ENCODE measurements at places on chromosomes 4 and X.

GRCh38 chr4:185576962-185577950 is 41.9 kb upstream of the PDLIM3 start:
- DNase-seq: no peak

- DNase-seq: no peak
These were observed 42.8 kb downstream of the ELOVL6 start for GRCh38 chr4:110155654-110156053.

- no peak for DNase-seq
These were observed 51.4 kb downstream of the ENOX2 start for GRCh38 chrX:130851569-130851968.

DNA sequence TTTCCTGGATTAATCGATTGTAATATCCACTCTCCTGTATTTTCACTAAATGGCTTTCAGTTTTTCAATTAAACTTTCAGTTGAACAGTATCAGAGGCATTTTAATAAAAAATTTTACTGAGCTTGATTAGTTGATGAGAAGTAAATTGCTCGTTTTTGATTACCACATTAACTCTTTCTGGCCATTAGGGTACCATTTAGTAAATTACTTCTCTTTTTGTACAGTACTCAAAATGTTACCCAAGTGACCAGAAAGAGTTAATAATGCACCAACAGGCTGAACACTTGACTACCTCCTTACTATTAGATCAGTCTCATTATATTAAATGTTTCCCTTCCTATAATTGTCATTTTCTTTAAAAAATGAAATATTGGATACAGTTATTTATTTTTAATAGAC is 289.2 kb downstream of the TENM3 start:
- DNase-seq: no peak

DNA sequence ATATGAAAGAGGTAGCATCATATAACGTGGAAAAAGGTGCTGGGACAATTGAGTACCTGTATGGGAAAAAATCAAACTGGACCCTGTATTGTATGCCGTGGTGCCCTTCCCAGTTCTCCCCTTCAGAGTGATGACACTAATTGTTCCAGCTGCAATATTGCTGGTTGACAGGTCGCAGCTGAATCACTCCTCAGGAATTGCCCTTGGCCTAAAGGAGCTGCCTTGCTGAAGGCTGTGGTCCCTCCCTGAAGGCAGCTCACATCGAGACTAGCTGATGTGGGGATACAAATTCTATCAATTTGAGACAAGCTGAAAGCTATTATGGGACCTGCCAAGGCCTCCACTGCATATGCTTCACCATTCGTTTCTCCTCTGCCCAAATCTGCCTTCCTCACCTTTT is 39.3 kb upstream of the CXCL8 start:
- no peak for DNase-seq

DNA sequence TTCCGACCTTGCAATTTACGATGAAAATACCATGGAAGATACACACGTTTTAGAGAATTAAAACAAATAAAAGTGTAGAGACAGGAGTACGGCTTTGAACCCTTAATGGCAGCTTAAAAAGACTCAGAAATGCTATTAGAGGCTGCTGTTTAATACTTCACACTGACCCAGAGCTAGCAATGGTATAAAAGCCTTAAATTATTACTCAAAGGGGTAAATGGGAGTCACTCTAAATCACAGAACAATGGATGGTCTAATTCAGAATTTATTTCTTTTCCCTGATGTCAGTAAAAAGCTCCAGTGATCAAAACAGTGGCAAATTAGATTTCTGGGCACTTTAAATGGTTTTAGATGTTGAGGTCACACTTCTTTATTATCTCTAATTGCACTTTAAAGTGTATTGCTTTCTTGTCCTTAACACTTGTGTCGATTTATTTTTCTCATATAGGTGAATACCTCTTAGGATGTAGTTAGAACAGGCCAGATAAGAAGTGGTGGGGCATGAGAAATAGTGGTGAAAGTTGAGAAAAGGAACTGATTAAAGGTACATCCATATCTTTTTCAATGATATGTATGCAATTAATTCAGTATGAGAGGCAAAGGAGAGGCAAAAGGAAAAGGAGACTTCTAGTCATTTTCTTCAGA is 252.4 kb upstream of the ANKRD50 start:
- DNase-seq: no peak

DNA sequence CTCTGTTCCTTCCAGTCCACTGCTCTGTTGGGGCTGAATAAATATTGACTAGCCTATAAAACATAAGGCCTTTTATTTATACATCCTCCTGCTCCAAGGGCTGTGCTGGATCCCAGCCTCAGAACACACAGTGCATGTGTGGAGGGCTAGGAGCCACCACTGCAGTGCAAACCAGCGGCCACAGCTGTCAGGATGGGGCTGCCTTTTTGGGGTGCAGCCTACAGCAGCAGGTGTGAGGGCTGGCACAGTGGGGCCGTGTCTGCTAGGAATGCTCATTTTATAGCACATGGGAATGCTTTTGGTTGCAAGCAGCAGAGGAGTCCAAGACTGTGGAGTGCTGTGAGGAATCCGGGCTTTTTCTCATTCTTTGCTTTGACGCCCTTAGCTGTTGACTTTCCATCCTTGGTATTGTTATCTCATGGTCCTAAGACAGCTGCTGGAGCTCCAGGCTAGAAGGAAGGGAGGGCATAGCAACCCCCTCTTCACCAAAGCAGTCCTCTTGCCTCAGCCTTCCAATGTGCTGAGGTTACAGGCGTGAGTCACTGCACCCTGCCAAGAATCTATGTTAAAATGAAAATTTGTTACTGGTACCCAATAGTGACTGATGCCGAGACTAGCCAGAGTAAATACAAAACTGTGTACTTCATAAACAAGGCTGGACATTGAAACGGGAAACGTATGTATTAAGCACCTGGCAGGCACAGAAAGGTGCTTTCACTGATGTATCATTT is 334.3 kb upstream of the GATB start:
- DNase-seq: no peak

- no peak for DNase-seq
These were observed 14.7 kb downstream of the VEGFC start for GRCh38 chr4:176778063-176778462.

DNA sequence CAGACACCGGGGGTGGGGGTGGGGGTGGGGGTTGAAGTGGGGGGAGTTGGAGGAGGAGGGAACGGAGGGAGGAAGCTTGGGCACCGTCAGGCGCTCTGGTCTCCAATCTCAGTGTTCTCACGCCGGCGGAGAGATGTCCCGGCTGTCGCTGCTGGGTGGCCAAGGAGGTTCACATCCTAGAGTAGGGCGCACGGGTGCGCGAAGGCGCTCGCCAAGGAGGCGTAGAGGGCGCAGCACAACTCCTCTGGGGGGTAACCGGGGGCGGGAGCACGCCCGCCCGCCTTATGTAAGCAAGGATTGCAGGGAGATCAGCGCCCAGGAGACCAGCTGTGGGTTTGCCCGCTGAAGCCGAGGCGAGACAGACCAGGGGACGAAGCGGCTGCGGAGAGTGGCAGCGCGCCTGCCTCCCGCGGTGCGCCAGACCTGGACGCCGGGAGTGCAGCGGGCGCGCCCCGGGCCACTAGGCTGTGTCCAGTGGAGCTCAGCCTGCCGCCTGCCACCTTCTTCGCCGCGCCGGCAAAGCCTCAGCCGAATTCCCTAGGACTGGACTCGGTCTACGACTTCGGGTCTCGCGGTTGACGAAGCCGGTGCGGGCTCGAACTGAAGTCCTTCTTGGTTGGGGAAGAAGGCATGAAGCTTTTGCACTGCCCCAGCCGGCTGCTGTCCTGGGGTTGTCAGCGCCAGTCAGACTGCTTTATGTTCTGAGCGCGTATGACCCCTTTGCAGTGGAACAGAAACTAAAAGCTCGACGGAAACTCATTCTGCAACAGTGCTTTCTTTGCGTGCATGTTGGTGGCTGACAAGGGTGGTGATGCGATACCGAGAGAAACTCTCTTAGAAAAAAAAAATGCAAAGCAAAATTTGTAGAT is 707 bp upstream of the UNC5C start:
- no peak for DNase-seq
